ENCODE measurements at places on chromosomes 16 and 17. TPM values are rescaled to one million over a fixed set of nuclear protein-coding genes. Genes with fewer than 3 reads are reported as not detected.
A peak's percentile ranks its signal among the peaks of the same experiment; 100 is the strongest.

The CTRB1 gene
- not detected for total RNA-seq

The TPSG1 gene
- 0.43 TPM for total RNA-seq

The PDE6G gene
- not detected for total RNA-seq

The PYY gene
- 3.5 TPM for total RNA-seq

The TBC1D3L gene
- 32.4 TPM for total RNA-seq

The KRTAP3-1 gene
- total RNA-seq: 1.7 TPM

GRCh38 chr16:84985079-84986065 lies 26.0 kb downstream of the ZDHHC7 start:
- peaks cover 24% of the 10 kb centered on the region for H3K4me1 ChIP-seq
- peak overlapping the region; percentile 8 for H3K27ac ChIP-seq
- peaks cover 46% of the 10 kb centered on the region for H3K36me3 ChIP-seq
- H3K4me3 ChIP-seq: no peak overlapping the region

DNA sequence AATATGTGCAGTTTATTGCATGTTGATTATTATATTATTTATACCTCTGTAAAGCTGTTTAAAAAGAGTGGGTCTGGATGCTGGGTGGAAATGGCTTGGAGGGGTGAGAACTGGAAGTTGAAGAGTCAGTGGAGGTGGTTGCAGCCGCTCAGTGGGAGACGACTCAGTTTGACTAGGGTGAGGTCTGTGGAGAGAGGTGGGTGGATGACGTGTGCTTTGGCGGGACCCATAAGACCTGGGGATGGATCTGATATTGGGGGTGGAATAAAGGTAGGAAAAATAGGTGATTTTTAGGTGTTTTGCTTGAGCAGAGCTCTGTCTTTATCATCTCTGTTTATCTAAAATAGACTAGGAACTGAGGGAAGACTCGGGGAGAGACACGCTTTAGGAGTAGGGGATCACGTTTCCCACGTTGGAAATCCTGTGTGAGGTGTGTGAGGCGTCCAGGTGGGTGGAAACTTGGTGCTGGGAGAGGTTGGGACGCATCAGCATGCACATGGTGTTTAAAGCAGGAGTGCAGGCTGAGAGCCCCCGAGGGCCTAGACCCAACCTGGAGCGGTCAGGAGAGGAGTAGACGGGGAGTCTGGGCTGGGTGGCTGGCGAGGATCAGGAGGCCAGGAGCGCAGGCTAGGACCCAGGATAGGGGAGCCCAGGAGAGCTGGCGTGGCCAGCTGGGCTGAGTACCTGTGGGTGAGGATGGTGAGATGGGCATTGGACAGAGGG lies 17.2 kb downstream of the NT5M start:
- H3K4me1 ChIP-seq: no peaks in the 10 kb centered on the region
- no peak overlapping the region for H3K4me3 ChIP-seq
- no peaks in the 10 kb centered on the region for H3K36me3 ChIP-seq
- no peak overlapping the region for H3K27ac ChIP-seq
- H3K27me3 ChIP-seq: no peaks in the 10 kb centered on the region

DNA sequence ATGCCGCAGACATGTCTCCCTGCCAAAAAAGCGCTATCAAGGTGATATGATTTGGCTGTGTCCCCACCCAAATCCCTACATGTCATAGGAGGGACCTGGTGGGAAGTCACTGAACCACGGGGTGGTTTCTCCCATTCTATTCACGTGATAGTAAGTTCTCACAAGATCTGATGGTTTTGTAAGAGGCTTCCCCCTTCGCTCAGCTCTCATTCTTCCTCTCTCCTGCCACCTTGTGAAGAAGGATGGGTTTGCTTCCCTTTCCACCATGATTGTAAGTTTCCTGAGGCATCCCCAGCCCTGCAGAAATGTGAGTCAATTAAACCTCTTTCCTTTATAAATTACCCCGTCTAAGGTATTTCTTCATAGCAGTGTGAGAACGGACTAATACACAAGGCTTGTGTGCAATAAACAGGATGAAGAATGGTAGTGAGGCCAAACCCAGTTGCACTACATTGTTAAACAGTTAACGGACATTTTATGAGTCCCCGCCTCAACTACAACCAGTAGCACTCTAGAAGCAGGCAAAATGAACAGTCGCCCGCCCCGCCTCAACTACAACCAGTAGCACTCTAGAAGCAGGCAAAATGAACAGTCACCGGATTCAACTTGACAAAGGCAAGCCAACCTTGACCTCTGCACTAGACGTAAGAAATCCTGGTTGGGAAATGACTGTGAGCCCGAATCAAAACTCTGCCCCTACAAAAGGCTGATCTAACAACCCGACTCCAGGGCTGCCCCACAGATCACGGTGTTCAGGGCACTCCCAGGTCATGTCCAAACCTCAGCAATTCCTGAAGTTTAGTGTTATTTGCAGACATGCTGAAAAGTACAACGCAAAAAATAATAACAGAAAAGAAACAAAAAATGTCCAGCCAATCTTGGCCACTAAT lies 26.3 kb downstream of the VPS53 start:
- peaks cover 25% of the 10 kb centered on the region for H3K36me3 ChIP-seq
- no peaks in the 10 kb centered on the region for H3K27me3 ChIP-seq
- no peak overlapping the region for H3K27ac ChIP-seq
- no peak for DNase-seq
- H3K4me3 ChIP-seq: no peak overlapping the region
- peaks cover 8% of the 10 kb centered on the region for H3K4me1 ChIP-seq

- peak overlapping the region; percentile 75 for H3K4me3 ChIP-seq
- peak overlapping the region; percentile 85 for H3K27ac ChIP-seq
- DNase-seq: no peak
- no peaks in the 10 kb centered on the region for H3K36me3 ChIP-seq
- H3K4me1 ChIP-seq: peaks cover 45% of the 10 kb centered on the region
- no peaks in the 10 kb centered on the region for H3K27me3 ChIP-seq
Observed at GRCh38 chr17:8697323-8697741, 47.3 kb downstream of the CCDC42 start.

- no peaks in the 10 kb centered on the region for H3K27me3 ChIP-seq
- peaks cover 18% of the 10 kb centered on the region for H3K4me1 ChIP-seq
- peak overlapping the region; percentile 39 for H3K27ac ChIP-seq
Observed at GRCh38 chr16:596736-597060, 6.8 kb downstream of the RAB40C start.

- H3K27me3 ChIP-seq: peaks cover 15% of the 10 kb centered on the region
- no peaks in the 10 kb centered on the region for H3K36me3 ChIP-seq
- no peak overlapping the region for H3K4me3 ChIP-seq
- DNase-seq: no peak
- H3K4me1 ChIP-seq: peaks cover 36% of the 10 kb centered on the region
Observed at GRCh38 chr17:40531051-40531991, 29.9 kb upstream of the TNS4 start.

- H3K36me3 ChIP-seq: no peaks in the 10 kb centered on the region
- no peak overlapping the region for H3K27ac ChIP-seq
- H3K4me3 ChIP-seq: no peak overlapping the region
- peaks cover 6% of the 10 kb centered on the region for H3K4me1 ChIP-seq
- no peak for DNase-seq
- H3K27me3 ChIP-seq: peaks cover 7% of the 10 kb centered on the region
Observed at GRCh38 chr16:28943281-28943680, 7.5 kb upstream of the NFATC2IP start.

- no peaks in the 10 kb centered on the region for H3K36me3 ChIP-seq
- H3K4me3 ChIP-seq: no peak overlapping the region
- H3K27ac ChIP-seq: no peak overlapping the region
- H3K4me1 ChIP-seq: peaks cover 10% of the 10 kb centered on the region
Observed at GRCh38 chr16:81427219-81427618, 17.4 kb upstream of the CMIP start.

DNA sequence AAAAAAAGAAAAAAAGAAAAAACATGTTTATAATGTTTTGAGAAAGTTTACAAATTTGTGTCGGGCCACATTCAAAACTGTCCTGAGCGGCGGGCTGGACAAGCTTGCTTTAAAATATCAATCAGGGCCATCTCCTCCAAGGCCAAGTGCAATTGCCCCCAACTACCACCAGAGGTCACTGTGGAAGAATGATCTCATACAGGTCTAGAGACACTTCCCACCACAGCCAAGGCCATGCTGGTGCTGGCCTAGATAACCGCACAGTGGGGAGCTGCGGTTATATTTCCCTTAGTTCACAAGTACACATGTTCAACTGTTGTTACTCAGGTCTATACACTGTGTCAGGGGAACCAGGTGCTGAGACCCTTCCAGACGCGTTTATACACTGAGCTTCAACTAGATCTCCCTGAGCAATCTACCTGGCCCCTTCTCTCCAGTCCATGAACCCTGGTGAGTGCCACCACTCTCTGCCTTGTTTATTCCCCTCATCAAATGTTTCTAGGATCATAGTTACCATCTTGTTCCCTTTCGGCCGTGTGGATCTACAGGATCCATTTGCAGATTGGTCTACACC lies 83.8 kb upstream of the CCL2 start:
- H3K4me3 ChIP-seq: no peak overlapping the region
- H3K4me1 ChIP-seq: peaks cover 30% of the 10 kb centered on the region
- peaks cover 11% of the 10 kb centered on the region for H3K27me3 ChIP-seq
- H3K36me3 ChIP-seq: no peaks in the 10 kb centered on the region
- no peak for DNase-seq

DNA sequence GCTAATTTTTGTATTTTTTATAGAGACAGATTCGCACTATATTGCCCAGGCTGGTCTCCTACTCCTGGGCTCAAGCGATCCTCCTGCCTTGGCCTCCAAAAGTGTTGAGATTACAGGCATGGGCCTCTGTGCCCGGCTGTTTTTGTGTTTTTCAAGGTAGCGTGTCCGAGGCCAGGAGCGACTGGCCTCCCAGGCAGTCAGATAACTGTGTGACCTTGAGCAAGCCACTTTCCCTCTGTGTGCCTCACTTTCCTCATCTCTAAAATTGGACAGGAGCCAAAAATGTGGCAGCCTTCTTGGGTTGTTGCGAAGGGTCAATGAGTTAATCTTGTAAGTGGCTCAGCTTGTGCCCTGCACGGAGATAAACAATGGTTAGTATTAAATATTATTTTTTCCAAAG lies 2.4 kb downstream of the ABCC1 start:
- H3K4me1 ChIP-seq: peaks cover 25% of the 10 kb centered on the region
- H3K27ac ChIP-seq: peak overlapping the region; percentile 94
- H3K36me3 ChIP-seq: peaks cover 4% of the 10 kb centered on the region
- peak overlapping the region; percentile 79 for H3K4me3 ChIP-seq
- DNase-seq: no peak

DNA sequence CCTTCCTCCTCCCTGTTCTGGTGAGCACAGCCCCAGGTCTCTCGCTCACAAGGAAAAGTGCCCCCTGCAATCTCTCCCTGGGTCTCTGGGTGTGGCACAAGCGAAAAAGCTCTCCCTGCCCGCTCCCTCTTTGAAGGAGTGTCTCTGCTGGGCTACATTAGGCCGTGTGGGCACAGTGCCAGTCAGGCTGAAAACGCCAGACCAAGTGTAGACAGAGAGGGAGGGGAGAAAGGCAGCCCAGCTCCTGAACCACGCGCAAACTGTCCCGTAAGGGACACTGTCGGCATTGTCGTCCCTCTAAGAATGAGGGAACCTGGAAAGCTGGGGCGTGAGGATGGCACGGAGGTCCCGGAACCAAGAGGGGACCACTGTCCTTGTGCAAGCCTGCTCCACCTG lies 3.9 kb downstream of the SMIM5 start:
- DNase-seq: no peak
- H3K4me3 ChIP-seq: peak overlapping the region; percentile 44
- no peaks in the 10 kb centered on the region for H3K36me3 ChIP-seq
- H3K4me1 ChIP-seq: peaks cover 13% of the 10 kb centered on the region

- no peaks in the 10 kb centered on the region for H3K27me3 ChIP-seq
- H3K4me1 ChIP-seq: no peaks in the 10 kb centered on the region
- no peaks in the 10 kb centered on the region for H3K36me3 ChIP-seq
- DNase-seq: no peak
- no peak overlapping the region for H3K27ac ChIP-seq
Observed at GRCh38 chr16:21698169-21699032, 34.6 kb downstream of the OTOA start.

DNA sequence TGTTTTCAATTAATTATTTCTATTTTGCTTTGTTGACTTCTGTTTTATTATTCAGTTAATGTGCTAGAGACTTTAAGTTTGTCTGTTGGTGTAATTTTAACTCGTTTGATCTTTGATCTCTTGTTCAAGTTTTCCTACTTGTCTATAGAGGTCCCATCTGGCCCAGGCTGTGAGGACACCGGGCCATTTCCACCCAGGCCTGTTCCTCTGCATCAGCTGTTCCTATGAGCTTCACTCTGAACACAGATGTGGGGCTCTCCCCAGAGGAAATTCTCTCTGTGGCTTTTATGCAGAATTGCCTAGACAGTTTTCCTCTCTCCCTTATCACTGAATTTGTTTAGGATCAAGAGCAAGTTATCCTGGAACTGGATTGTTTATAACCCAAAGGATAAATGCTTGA lies 44.7 kb downstream of the MYO18A start:
- H3K36me3 ChIP-seq: no peaks in the 10 kb centered on the region
- no peak overlapping the region for H3K27ac ChIP-seq
- H3K4me3 ChIP-seq: no peak overlapping the region
- no peaks in the 10 kb centered on the region for H3K27me3 ChIP-seq
- DNase-seq: no peak

GRCh38 chr17:11558681-11559234 lies 39.5 kb upstream of the DNAH9 start:
- no peaks in the 10 kb centered on the region for H3K4me1 ChIP-seq
- H3K36me3 ChIP-seq: no peaks in the 10 kb centered on the region
- H3K27ac ChIP-seq: no peak overlapping the region
- no peak for DNase-seq

DNA sequence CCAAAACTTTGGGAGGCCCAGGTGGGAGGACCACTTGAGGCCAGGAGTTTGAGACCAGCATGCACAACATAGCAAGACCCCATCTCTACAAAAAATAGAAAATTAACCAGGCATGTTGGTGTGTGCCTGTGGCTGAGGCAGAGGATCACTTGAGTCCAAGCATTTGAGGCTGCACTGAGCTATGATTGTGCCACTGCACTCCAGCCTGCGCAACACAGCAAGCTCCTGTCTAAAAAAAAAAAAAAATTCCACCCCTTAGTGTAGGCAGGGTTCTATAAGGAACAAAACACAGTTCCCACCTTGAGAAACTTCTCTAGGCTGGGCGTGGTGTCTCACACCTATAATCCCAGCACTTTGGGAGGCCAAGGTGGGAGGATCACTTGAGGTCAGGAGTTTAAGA lies 36.3 kb upstream of the HAPSTR1 start:
- no peak overlapping the region for H3K4me3 ChIP-seq
- H3K27ac ChIP-seq: no peak overlapping the region
- no peaks in the 10 kb centered on the region for H3K27me3 ChIP-seq

DNA sequence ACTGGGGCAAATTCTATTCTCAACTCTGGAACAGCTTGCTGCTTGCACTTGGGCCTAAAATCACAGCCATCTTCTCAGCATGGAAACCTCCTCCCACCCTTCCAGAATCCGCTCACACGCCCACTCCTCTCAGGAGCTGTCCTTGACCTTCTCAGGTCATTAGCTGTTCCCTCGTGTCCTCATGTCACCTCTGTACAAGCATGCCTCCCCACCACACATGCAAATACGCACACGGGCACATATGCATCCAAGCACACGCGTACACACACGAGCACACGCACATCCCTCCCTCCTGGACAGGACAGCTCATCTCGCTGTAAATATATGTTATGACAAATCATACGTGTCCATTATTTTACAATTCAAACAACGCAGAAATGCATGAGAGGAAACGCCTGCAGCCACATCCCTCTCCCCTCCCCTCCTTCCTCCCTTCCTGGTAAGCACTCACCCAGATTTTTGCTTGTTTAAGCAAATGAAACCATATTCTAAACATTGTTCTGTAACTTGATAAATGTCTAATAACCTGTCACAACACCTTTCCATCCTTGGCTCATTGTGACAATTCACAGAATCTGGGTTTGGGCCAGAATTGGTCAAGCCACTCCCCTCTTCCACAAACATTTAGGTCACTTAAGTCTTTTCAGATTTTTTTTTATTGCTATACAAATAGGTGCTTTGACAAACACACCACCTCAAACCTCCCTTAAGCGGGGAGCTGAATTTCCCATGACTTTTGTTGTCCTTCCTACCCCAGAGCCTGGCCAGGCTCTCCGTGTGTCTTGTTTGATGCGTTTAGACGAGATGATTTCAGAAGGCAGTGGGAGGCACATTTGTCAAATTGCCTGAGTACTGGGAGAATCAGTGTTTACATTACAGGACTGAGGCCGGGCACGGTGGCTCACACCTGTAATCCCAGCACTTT lies 41.7 kb downstream of the DNAH17 start:
- H3K27ac ChIP-seq: peak overlapping the region; percentile 71
- H3K36me3 ChIP-seq: no peaks in the 10 kb centered on the region
